ENCODE measurements at places on chromosomes 6 and 20. TPM values are rescaled to one million over a fixed set of nuclear protein-coding genes. Genes with fewer than 3 reads are reported as not detected.

DNA sequence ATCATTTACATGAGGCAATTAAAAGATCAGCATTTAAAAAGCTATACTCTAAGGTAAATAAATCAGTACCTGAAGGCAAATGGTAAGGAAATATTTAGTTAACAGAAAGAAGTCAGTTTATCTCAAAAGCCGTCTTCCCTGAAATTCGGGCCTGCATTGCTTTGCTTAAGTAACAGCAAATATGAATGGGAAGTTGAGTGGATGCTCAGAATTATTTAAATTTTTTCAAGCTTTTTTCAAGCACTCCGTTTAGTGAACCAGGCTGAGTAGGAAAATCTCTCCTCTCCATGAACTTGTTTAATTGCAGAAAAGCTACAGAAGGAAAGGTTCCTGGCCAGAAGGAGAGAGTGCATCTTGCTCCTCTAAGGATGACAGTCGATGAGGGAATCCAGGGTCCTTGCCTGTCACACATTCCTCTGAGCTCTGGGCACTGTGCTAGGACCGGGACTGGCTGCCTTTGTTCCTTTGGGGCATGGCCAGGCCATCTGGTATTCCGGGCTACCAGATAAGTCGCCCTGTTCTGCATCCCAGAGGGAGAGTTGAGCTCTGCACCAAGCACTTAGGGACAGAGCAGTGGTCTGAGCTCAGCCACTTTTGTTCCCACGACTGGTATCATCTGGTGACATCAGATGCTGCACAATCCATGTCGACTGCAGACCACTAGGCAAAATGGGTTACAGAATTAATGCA, 77.6 kb downstream of the RIN2 start:
- no peak overlapping the region for H3K27ac ChIP-seq
- H3K36me3 ChIP-seq = peaks cover 11% of the 10 kb centered on the region
- no peak for DNase-seq
- no peaks in the 10 kb centered on the region for H3K27me3 ChIP-seq
- peaks cover 4% of the 10 kb centered on the region for H3K4me1 ChIP-seq

GRCh38 chr6:77019081-77019480, 444.2 kb downstream of the HTR1B start:
- DNase-seq = no peak
- no peak overlapping the region for H3K4me3 ChIP-seq
- H3K27ac ChIP-seq = no peak overlapping the region
- no peaks in the 10 kb centered on the region for H3K4me1 ChIP-seq
- no peaks in the 10 kb centered on the region for H3K27me3 ChIP-seq

GRCh38 chr6:107657755-107658461, 166.2 kb downstream of the SCML4 start:
- peaks cover 4% of the 10 kb centered on the region for H3K36me3 ChIP-seq
- H3K4me3 ChIP-seq = no peak overlapping the region
- peaks cover 64% of the 10 kb centered on the region for H3K4me1 ChIP-seq
- DNase-seq = no peak
- H3K27ac ChIP-seq = no peak overlapping the region

GRCh38 chr20:36094497-36094896, 60.0 kb upstream of the EPB41L1 start:
- peak overlapping the region; percentile 74 for H3K27ac ChIP-seq
- no peak for DNase-seq
- H3K27me3 ChIP-seq = peaks cover 33% of the 10 kb centered on the region
- H3K36me3 ChIP-seq = no peaks in the 10 kb centered on the region

DNA sequence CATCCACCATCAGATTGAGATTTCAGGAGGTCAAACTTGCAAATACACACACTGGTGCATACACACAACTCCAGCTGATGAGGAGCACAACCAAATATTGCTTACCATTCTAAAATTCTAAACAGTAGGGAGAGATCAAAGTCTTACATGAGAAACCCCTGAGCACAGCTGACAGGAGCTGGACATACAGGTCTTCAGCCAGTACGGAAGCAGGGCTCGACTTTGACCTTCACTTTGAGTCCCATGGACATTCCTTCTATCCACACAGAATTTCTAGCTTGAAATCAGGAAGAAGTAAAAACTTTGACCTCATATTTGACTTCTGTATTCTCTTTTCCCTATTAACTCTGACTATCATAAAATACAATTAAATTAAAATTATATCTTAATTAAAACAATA, 90.2 kb downstream of the PRKN start:
- H3K4me1 ChIP-seq = peaks cover 5% of the 10 kb centered on the region
- no peaks in the 10 kb centered on the region for H3K27me3 ChIP-seq
- no peaks in the 10 kb centered on the region for H3K36me3 ChIP-seq

DNA sequence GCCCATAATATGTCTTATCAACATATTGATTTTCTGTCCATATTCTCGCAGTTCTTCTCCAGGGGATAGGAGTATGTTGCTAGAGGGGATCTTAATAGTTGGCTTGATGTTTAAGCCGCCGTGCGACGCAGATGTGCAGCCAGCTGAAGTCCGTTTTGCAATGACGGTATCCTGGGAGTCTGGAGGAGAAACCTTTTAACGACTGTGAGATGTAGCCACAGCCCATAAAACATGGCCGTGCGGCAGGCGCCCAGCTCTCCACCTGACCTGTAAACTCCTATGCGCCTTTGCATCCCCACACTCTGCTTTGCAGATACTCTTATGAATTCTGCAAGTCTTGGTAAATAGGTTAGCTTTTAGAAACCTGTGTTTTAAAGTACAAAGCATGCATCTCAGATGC, 36.9 kb downstream of the BMP6 start:
- H3K27ac ChIP-seq = no peak overlapping the region
- no peaks in the 10 kb centered on the region for H3K4me1 ChIP-seq
- no peak overlapping the region for H3K4me3 ChIP-seq

GRCh38 chr6:136873748-136874147, 48.4 kb upstream of the SLC35D3 start:
- H3K27me3 ChIP-seq = no peaks in the 10 kb centered on the region
- DNase-seq = no peak
- no peak overlapping the region for H3K4me3 ChIP-seq
- no peaks in the 10 kb centered on the region for H3K4me1 ChIP-seq
- peaks cover 28% of the 10 kb centered on the region for H3K36me3 ChIP-seq
- H3K27ac ChIP-seq = no peak overlapping the region

DNA sequence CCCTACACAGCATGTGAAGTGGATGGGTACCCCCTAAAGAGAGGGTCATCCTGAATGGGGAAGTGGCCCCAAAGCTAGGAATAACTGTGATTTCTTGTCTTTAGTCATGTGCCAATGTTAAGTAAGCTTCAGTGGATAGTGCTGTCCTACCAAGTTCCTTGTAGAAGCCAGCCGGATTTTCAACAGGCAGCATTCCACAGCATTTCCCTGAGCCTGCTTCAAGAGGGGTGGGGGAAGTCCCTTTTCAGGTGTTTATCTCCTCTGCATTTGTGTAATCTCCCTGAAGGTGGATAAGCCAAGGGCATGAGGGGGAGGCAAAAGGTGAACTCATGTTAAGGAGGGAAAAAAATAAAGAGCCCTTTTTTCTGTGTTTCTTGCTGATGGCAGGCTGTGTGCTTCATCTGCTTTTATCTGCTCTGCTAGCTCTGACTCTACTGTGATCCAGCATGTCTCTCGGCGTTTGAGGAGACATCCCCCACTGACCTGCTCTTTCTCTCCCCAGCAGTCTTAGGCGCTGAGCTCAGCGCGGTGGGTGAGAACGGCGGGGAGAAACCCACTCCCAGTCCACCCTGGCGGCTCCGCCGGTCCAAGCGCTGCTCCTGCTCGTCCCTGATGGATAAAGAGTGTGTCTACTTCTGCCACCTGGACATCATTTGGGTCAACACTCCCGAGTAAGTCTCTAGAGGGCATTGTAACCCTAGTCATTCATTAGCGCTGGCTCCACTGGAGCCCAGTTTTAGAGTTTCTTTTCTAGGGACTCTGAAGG, 1.9 kb downstream of the EDN1 start:
- peaks cover 8% of the 10 kb centered on the region for H3K36me3 ChIP-seq
- H3K27me3 ChIP-seq = peaks cover 15% of the 10 kb centered on the region
- H3K4me3 ChIP-seq = peak overlapping the region; percentile 90

GRCh38 chr6:167722634-167723309, 103.9 kb upstream of the AFDN start:
- no peaks in the 10 kb centered on the region for H3K4me1 ChIP-seq
- no peaks in the 10 kb centered on the region for H3K36me3 ChIP-seq
- no peaks in the 10 kb centered on the region for H3K27me3 ChIP-seq
- H3K27ac ChIP-seq = no peak overlapping the region

GRCh38 chr20:57682184-57683101, 27.4 kb downstream of the PMEPA1 start:
- no peak for DNase-seq
- H3K4me1 ChIP-seq = peaks cover 73% of the 10 kb centered on the region
- H3K4me3 ChIP-seq = no peak overlapping the region
- no peak overlapping the region for H3K27ac ChIP-seq
- peaks cover 29% of the 10 kb centered on the region for H3K27me3 ChIP-seq

DNA sequence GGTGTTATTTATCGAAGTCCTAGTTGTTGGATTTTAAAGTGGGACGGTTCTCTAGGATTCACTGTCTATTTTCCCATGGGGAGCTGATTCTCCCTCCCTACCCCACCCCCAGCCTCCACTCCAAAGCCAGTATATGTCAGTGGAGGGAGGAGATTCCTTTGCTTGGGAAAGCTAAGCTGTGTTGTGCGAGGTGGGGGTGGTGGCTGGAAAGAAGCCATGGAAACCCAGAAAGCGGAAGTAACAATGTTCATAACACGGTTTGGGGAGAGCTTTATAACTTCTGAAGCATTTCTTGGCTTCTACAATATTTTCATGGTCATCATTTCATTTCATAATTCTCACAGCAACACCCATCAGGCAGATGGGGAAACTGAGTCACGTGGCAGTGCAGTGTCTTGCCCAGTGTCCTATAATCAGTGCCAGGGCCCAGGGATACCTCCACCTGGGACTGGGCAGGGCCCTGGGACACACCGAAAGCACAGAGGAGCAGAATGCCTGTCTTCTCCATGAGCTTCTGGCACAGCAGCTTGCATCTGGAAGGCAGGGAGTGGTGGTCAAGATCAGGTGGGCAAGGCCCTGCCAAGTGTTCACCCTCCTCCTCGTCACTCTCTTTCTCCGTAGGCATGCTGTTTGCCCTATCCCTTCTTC, 4.5 kb downstream of the SUN5 start:
- no peak for DNase-seq
- H3K36me3 ChIP-seq = no peaks in the 10 kb centered on the region
- H3K27me3 ChIP-seq = peaks cover 23% of the 10 kb centered on the region
- H3K4me1 ChIP-seq = no peaks in the 10 kb centered on the region
- H3K27ac ChIP-seq = no peak overlapping the region

GRCh38 chr20:48595495-48596333, 232.1 kb downstream of the PREX1 start:
- peaks cover 8% of the 10 kb centered on the region for H3K27me3 ChIP-seq
- H3K4me3 ChIP-seq = no peak overlapping the region
- no peak overlapping the region for H3K27ac ChIP-seq
- no peaks in the 10 kb centered on the region for H3K36me3 ChIP-seq
- DNase-seq = no peak

DNA sequence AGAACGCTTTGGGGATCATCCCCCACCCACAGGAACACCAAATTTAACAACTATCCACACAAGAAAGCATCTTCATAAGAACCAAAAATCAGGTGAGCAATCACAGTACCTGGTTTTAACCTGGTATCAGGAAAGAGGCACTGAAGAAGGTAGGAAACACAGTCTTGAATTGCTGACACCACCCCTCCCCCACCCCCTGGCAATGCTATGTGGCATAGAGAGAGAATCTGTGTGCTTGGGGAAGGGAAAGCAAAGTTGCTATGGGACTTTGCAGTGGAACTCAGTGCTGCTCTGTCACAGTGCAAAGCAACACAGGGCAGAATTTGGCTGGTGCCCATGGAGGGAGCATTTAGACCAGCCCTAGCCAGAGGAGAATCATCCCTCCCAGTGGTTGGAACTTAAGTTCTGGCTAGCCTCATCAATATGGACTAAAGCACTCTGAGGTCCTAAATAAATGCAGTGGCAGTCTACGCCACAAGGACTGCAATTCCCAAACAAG, 565.5 kb downstream of the EPM2A start:
- H3K27me3 ChIP-seq = no peaks in the 10 kb centered on the region
- H3K36me3 ChIP-seq = no peaks in the 10 kb centered on the region
- DNase-seq = no peak
- H3K4me3 ChIP-seq = no peak overlapping the region

DNA sequence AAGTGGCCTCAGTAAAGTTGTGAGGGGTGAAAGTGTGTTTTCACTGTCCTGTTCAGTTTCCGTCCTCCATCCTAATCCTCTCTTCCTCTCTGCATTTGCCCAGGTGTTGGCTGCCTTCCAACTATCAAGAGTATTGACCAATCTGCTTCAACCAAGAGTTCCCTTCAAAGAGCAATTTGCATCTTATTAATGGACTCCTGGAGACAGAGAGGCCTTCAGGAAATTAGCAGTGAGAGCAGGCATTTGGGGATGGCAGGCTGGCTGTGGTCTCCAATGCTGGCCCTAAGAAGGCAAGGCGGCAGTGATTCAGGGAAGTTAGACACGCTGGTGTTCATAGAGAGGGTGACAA, 77.2 kb downstream of the GPR6 start:
- H3K4me3 ChIP-seq = no peak overlapping the region
- peaks cover 7% of the 10 kb centered on the region for H3K27me3 ChIP-seq
- H3K27ac ChIP-seq = no peak overlapping the region
- peaks cover 10% of the 10 kb centered on the region for H3K4me1 ChIP-seq
- no peak for DNase-seq

DNA sequence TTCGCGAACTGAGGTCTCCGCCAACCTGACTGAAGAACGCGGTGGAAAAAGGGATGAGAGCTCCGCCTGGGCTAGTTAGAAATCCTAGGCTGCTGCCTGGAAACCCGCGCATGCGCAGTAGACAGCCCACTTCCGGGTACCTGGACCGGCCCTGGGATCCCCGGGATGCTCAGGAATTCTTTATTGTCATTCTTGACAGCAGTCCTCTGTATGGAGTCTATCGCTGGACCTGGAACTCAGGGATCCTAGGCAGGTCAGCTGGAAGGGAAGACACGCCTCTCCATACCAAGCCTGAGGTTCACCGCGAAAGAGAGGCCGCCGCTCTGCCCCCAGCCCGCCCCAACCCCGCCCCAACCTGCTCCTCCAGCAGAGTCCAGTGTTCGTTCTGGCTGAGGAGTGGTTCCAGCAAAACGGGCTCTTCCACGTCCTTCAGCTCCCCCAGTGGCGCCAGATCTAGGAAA, 1379.2 kb upstream of the DEFB115 start:
- no peaks in the 10 kb centered on the region for H3K4me1 ChIP-seq
- H3K36me3 ChIP-seq = peaks cover 9% of the 10 kb centered on the region
- H3K27me3 ChIP-seq = no peaks in the 10 kb centered on the region
- peak overlapping the region; percentile 46 for H3K4me3 ChIP-seq
- H3K27ac ChIP-seq = no peak overlapping the region

GRCh38 chr6:154757352-154758050, 24.3 kb downstream of the SCAF8 start:
- no peaks in the 10 kb centered on the region for H3K27me3 ChIP-seq
- H3K4me1 ChIP-seq = peaks cover 17% of the 10 kb centered on the region
- peak overlapping the region; percentile 7 for H3K27ac ChIP-seq

Gene PMEPA1
- total RNA-seq = 8.8 TPM

Gene ZNF391
- 8.4 TPM for total RNA-seq

Gene ASIP
- total RNA-seq = not detected

Gene RBPJL
- total RNA-seq = not detected

Gene CDH26
- total RNA-seq = 3.6 TPM

Gene FOXF2
- total RNA-seq = 8.1 TPM
